ENCODE measurements at places on chromosomes 3 and 15. TPM values are rescaled to one million over a fixed set of nuclear protein-coding genes. Genes with fewer than 3 reads are reported as not detected.

The PP2D1 gene
- not detected for total RNA-seq

The KLHL6 gene
- total RNA-seq, result not detected

DNA sequence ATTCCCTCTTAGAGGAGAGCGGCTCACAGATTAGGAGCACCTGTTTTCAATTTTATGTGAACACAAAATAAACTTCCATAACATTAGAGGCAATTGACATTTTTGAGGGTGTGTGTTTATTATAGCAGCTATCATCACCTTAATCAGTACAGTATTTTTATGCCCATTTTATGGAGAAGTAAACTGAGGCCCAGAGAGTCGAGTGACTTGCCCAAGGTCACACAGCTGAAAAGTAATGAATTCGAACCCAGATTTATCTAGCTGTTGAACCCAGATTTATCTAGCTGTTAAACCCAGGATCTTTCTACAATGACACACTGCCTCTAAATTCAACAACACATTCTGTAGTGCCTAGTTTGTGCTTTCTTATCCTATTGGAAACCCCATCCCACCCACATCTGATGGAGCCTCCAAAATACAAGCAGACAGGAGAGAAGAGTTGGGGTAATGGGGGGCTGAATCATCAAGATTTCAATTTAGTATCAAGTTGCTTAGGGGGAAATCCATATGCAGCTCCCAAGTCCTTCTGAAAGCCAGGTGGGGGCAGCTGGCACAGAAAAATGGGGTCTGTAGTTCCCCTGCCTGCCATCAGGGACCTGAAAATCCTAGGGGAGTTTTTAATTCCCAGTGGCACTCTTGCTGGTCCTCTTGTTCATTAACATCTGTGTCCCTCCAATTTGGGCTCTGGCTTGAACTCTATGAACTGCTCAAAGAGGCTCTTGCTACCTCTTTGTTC is 50.4 kb upstream of the TRA2B start:
- peak; percentile 17 for DNase-seq

DNA sequence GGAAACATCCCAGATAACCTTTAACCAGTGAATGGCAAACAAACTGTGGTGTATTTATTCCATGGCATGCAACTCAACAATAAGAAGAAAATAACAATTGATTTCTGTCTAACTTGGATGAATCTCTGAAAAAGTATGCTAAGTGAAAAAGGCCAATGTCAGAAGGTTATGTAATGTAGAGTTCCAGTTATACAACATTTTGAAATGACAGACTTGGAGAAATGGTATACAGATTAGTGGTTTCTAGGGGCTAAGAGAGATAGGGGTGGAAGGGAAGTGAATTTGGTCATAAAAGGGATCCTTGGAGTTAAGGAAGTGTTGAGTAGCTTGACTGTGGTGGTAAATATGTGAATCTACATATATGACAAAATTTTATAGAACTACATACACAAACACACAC is 269.4 kb upstream of the SUCLG2 start:
- DNase-seq, result no peak

DNA sequence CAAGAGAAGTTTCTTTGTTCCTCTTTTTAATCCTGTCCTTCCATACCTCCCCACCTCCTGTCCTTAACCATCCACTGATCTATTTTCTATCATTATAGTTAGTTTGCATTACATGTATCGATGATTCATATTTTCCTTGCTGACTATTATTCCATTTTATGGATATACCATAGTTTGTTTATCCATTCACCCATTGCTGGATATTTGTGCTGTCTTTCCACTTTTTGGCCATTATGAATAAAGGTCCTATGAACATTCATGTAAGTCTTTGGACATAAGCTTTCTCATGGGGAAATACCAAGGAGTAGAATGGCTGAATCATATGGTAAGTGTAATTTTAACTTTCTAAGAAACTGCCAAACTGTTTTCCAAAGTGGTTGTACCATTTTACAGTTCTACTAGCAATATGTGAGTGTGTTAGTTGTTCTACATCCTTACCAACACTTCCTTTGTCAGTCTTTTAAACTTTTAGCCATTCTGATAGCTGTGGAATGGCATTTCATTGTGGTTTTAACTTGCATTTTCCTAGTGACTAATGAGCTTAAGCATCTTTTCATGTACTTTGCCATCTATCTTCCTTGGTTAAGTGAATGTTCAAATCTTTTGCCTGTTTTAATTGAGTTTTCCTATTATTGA is 11.7 kb downstream of the ATP6V1A start:
- DNase-seq, result peak; percentile 65

Data from GM23248 (cell line).